GM13976 (cell line): ENCODE measurements at places on chromosomes 3 and 15.

DNA sequence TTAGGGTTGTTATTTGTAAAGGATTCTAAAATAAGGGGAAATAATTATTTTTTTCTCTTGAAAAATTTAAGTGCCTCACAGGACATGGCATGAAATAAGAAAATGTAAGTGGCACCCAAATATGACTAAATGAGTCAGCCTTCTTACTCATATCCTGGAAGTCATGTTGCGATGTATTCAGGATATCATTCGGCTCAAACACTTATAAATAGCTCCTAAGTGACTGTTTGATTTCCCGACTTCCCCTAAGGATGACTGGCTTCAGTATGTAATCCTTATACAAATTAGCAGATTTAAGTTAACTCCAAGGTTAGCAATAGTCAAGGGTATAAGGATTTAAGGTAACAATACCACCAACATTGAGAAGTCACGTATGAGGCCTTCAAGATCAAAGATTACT is 57.3 kb upstream of the OSTN start:
- DNase-seq = no peak

- DNase-seq = no peak
Measured at GRCh38 chr3:4753073-4753691, 226.1 kb upstream of the BHLHE40 start.

- no peak for DNase-seq
Measured at GRCh38 chr3:157958457-157958856, 147.8 kb downstream of the SHOX2 start.

DNA sequence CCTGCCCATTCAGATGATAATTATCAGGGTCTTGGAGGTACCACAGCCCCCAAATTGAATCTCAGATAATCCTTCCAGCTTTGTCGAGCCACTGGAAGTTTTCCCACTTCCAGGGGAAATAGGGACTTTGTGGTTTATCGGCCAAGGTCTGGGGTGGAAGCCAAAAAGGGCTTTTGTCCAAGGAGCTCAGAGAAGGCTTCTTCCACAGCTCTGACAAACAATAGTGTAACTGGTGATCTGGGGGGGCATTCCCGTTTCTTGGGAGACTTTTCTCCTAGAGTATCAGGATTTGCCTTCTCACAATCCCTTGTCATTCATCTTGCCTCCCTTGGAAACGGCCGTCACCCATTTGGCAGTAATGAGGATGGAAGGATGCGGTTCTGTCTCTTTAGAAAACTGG is 18.4 kb downstream of the SRGAP3 start:
- no peak for DNase-seq

GRCh38 chr3:115638991-115639390 is 15.7 kb downstream of the GAP43 start:
- DNase-seq = no peak

GRCh38 chr3:44950275-44950734 is 25.7 kb downstream of the ZDHHC3 start:
- DNase-seq = no peak

- peak; percentile 11 for DNase-seq
Measured at GRCh38 chr3:127423856-127424765, 136.3 kb upstream of the PRR20G start.

DNA sequence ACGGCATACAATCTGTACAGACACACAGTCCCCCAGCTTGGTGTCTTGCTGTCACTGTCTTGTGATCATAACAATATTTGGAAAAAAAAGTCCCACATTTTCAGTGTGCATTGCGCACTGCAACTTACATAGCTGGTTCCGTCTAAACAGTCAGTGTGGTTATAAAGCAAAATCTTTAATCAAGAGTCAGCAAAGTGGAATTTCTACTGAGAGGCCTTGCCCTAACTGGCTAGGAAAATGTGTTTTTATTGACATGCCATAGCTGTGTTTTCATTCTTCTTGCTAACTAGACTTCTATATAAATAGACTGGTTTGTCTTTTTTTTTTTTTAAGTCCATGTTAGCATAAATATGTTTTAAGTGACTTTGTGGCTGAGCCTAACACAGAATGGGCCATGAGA is 174.8 kb downstream of the POLR2M start:
- no peak for DNase-seq

- DNase-seq = no peak
Measured at GRCh38 chr15:62209821-62210220, 44.7 kb upstream of the C2CD4B start.

DNA sequence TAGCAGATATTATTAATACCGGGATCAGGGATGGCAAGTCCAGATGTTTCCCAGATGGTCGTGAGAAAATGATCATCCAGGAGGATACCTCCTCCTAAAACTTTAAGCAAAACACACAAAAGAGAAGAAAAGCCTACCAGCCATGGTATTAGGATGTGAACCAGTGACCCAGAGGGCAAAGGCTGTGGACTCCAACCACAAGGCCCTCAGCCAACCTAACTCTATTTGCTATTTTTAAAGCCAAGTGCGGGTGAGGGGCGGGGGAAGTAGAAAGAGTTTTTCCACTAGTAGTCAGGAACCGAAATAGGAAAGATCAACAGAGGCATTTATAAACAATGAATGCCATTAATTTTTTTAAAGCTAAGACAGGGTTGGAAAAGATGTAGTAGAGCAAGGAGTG is 77.4 kb downstream of the STAC start:
- no peak for DNase-seq

GRCh38 chr3:12746419-12746818 is 12.6 kb downstream of the TMEM40 start:
- no peak for DNase-seq

- DNase-seq = no peak
Measured at GRCh38 chr15:76155731-76156130, 95.9 kb downstream of the TMEM266 start.

DNA sequence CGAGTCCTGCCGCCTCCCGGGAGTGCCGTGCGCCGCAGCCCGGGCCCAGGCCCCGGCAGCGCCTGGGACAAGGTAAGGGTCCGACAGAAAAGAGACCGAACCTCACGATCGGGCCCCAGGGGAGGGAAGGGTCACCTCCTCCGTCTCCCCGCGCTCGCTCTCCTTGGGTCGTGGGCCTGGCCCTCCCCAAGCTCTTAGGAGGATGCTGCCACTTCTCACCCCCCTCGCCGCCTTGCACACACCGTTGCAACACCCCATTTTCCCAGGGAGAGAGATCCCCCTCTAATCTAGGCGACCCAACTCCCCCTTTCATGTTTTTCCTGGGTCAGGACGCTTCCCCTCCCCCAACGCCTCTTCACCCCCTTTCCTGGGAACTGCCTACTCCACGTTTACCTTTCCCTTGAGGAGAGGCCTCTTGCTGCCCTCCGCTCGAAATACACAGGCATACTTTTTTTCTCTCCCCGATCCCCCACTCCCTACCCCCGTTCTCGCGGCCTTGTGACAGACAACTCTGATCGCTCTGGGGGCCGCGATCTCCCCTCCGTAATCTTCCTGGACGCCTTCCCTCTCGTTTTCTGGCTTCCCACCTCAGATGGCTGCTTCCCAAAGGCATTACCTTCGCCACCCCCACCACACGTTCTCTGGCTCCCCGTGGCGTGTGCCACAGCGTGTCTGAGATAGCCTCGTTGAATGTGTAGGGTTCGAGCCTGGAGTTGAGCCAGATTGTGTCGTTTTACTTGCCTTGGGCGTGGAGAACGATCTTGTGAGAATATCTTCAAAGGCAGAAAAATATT is 688 bp downstream of the SETD5 start:
- DNase-seq = no peak

GRCh38 chr3:126947429-126947828 is 35.5 kb upstream of the PLXNA1 start:
- DNase-seq = no peak

GRCh38 chr3:195535293-195535692 is 7.8 kb downstream of the PPP1R2 start:
- no peak for DNase-seq

GRCh38 chr15:70058642-70059360 is 38.9 kb downstream of the TLE3 start:
- no peak for DNase-seq

GRCh38 chr15:68384451-68385239 is 47.3 kb downstream of the ITGA11 start:
- no peak for DNase-seq

DNA sequence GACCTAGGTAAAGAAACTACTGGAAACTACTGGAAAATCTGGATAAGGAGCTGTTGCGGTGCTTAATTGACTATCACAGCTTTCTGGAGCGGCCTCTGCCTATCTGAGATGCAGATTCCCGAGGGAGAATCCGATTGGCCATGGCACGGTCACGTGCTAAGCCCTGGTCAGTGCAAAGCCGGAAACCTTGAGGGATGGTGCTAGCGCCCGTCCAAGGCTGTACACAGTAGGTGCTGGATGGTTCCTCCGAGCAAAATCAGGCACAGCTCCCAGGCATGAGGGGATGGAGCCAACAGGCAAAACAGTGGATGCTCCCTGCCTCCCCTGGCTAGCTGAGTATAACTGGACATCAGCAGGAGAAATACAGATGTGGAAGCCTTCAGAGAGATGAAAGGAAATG is 238.7 kb upstream of the HES1 start:
- no peak for DNase-seq

- DNase-seq = no peak
Measured at GRCh38 chr3:16428612-16429011, 84.9 kb downstream of the RFTN1 start.

DNA sequence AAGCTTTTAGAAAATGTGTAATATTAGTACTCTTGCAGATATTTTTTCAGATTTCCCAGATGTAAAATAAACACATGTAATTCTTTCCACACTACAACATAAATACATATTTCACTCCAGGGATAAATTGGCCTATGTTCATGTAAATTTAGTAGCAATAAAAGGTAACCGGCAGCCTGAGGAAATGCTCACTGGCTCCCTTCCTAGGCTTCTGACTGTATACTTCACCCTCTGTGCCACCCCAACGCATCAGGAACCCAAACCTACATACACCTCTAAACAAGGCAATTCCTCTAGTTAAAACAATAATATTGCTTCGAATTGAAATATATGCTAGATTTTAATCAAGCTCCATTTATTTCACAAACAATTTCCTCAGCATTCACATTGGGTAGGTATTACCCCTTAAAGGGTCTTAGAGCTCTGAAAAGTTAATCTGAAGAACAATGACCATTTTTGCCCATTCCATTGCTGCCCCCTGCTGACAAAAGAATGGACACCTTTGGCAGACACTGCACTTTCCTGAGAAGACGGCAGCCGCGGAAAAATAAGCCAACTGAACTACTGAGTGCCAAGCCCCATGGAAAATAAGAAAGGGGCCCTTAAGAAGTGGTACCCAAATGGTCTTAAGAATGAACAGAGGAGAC is 212.5 kb downstream of the OSBPL10 start:
- DNase-seq = no peak

GRCh38 chr15:78342021-78342420 is 1.9 kb downstream of the CRABP1 start:
- DNase-seq = no peak

GRCh38 chr15:70976851-70977250 is 84.2 kb downstream of the LRRC49 start:
- DNase-seq = no peak

DNA sequence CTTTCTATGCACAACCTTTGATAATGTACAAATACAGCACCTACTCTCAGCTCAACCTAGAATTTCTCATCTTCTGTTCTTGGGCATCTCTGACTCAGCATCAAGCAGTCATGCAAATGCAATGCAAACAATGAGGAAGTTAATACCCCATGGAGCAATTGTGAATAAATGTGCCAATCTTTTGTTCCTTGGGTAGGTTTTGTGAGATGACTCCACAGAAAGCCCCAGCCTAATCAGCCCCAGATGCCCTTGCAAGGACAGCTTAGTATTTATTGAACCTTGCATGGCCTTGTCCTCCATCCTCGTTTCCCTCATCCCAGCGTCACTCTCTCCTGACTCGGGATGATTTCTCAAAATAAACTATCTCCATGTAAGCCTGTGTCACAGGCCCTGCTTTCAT is 494.7 kb upstream of the NECTIN3 start:
- no peak for DNase-seq

GRCh38 chr3:128712848-128713247 is 13.1 kb upstream of the RAB7A start:
- DNase-seq = no peak

DNA sequence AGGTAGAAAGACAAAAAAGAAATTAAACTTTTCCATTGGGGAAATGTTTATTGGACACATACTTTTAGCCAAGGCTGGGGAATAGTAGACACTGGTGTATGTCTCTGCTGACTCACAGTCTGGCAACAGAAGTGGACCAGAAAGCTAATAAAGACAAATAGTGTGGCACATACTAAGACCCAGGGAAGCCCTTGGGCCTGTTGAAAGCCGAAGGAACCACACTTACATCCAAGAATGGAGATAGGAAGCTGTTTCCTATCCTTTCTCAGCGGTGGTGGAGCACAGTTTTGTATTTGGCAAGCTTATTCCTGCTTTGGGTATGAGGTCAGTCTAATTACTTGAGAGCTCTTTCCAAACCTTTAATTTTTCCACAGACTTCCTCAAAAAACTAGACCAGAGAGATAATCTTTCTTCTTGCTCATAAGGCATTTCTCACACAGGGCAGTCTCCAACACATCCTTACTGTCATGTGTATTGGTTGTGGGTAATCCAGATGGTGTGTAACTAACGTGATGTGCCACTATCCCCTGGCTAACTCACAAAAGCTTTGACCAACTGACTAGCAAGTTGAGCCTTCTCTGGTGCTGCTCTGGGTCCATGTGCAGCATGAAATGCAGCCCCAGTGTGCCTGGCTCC is 279.1 kb upstream of the IGF1R start:
- no peak for DNase-seq

DNA sequence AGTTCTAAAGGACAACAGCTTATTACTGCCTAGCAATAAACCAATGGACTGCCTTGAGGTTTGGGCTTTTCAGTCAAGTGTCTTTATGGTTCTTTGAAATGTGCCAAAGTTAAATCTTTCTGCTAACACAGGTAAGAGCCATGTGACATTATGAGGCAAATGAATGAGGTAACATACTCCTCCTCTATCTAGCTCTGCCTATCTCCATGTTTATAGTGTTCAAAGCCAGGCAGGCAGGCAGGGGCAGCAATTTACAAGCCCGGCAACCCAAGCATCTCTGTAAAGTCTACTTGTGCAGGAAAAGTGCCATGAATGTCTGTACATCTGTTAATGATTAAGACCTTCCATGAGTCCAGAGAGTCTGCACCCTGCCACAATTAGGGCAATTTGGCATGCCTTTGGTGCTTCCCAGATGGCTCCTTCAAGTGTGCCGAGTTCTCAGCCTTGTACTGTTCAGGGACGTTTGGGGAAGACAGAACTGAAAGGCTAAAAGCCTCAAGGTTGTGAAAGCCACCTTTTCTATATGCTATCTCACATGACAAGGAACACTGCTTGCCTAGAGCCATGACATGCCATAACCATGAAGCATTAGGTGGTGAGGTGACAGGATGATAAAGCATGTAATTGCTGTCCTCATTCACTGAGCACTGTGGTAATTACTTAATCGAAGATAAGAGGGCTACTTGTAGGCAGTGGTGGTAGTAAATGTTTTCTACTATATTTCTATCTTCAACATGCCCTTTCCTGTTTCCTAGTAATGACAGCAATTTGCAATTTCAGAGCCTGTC is 41.4 kb upstream of the EIF1B start:
- no peak for DNase-seq

DNA sequence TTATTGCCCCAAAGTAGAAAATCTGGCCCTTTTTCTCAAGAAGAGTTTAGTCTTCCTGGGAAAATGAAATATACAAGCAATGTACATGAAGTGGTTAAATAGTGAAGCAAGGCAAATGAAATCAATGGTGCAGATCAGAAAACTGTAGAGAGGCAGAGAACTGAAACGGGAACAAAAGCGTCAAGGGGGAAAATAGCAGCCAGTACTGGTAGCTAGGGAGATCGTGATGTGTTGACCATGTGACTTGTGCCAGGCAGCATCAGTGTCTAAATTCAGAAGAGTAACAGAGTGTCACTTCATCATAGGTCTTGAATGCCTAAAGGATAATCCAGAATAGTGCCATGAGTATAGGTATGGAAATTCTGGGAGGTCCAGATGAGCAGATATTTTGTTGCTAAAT is 163.1 kb downstream of the CHL1 start:
- DNase-seq = no peak
